AG10803 (cell line): ENCODE measurements at places on chromosomes 2 and 18.
A peak's percentile ranks its signal among the peaks of the same experiment; 100 is the strongest.

DNA sequence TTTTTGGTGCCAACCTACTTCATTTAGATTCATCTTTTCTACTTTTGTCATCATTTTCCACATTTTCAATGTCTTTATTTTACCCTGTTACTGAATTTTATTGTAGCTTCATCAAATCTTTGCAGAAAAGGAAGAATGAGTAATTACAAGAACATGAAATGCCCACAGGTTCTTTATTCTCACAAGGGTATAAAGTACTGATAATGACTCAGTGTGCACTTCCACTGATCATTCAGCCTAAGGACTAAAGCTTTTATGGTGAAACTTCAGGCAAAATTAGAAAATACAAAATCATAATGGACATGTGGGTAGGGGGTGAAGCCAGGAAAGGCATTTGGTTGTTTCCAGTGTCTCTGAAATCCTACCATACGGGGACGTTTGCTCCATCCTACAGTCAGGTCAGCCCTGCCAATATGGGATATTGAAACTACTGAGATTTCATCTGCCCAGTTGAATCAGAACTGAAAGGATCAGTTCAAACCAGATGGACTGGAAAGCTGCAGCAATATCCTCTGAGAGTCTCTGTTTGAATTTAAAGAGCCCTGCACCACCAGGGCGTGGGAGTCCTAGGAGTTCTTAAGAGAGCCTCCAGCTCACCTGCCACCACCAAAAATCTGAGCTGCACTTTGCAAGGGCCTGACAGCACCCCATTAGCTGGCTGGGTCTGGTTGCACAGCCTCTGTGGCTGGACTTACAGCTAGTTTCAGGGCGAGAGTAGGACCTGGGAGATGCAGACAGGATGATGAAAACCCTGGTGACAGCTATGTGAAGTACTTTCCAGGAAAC is 390.4 kb downstream of the CMPK2 start:
- DNase-seq, result no peak

DNA sequence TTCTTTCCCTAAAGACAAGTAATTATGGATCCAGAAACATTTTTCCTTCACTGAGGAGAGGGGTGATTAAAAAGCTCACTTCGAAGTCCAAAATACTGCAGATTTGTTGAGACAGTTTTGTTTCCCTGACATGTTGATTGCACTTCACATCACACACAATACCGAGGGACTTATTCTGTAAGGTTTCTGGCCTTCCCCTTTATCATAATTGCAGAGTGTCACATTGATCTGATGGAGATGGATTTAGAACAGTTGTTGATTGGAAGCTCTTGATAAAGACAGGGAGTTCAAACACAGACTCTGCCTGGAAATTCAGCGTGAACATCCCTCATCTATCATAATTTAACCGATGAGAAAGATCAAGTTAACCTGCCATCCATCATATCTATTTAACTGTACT is 163.6 kb downstream of the PTPRM start:
- no peak for DNase-seq

DNA sequence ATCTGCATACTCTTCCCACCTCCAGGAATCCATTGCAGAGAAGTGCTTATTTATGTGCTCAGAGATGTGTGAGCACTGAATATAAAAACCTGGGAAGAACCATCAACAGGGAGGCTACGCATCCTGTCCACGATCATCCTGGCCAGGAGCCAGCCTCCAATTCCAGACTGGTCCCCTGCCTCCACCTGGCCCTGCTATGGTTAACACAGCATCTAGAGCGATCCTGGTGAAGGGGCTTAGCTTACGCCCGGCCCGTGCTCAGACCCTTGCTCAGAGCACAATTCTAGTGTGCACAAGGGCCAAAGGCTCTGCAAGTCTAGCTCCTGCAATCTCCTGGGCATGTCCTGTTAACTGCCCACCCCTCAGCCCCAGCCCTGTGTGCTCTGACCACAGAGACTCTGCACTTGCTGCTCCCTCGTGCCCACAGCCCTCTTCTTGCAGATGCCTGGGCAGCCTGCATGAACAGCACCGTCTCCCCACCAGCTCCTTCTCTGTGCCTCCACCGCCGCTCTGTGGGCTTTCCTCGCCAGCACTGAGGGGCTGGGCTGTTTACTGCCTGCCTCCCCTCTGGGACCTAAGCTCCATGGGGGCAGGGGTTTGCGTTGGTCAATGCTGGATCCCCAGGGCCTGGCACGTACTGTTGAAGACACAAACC is 6.5 kb downstream of the PER2 start:
- no peak for DNase-seq

- DNase-seq, result peak; percentile 95
Measured at GRCh38 chr2:121721926-121722325, 14.7 kb downstream of the NIFK start.

GRCh38 chr2:204279819-204280218 is 265.5 kb upstream of the PARD3B start:
- DNase-seq, result no peak

- peak; percentile 25 for DNase-seq
Measured at GRCh38 chr2:171762879-171763573, 75.8 kb downstream of the DYNC1I2 start.

GRCh38 chr2:150919901-150920300 is 341.8 kb downstream of the RBM43 start:
- DNase-seq, result peak; percentile 18

GRCh38 chr18:41972067-41972925 is 17.3 kb downstream of the PIK3C3 start:
- peak; percentile 30 for DNase-seq

DNA sequence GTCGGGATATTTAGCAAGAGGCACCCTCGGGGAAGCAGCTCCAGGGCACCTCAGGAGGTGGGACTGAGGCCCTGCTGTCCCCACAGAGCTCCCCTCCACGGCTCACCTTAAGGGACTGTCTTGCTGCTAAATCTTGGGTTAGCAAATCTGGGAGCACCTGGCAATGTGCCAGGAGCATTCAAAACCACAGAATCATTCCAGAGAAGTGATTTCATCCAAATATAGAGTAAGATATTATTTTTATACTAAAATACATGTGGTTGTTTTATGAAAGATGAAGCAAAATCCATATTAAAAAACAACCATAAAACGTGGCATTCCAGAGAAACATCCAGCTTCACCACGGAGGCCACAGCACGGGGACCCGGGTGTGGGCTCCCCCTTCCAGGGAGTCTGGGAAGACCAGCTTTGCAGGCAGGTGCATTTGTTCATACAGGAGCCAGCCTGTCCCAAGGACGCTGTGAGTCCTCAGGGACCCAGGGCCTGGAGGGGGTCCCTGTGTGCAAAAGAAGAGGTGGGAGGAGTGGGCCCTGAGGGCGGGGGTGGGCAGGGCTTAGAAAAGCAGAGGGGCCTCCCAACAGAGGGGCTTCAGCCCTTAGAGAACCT is 16.3 kb downstream of the HS1BP3 start:
- DNase-seq, result peak; percentile 59
